GM04503 (cell line): ENCODE measurements at places on chromosomes 7 and 10.

- DNase-seq = no peak
These were observed 39.7 kb upstream of the MKRN1 start for GRCh38 chr7:140519007-140519399.

DNA sequence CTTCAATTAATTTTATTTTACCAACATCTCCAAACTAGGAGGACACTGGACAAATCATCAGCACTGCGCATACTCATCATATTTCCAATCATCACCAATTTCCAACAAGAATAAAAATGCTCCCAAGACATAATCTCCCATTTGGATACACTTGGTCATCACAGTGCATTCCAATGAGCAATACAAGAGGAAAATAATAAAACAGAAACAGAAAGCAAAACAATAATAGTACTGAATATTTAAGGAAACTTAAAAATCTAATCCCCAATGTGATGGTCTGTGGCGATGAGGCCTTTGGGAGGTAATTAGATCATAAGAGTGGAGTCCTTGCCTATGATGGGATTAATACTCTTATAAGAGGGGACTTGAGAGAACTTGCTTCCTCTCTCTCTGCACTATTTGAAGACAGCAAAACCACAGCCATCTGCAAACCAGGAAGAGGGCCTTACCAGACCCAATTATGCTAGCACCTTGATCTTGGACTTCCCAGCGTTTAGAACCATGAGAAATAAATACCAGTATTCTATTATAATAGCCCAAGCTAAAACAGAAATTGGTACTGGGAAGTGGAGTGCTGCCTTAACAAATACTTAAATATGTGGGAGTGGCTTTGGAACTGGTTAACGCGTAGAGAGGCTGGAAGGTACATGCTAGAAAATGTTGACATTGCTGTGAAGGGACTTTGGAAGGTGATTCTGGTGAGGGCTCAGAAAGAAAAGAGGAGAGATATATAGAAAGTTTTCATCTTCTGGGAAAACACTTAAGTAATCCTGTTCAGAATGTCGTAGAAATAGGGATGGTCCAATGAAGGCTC is 91.5 kb downstream of the JAZF1 start:
- DNase-seq = no peak

DNA sequence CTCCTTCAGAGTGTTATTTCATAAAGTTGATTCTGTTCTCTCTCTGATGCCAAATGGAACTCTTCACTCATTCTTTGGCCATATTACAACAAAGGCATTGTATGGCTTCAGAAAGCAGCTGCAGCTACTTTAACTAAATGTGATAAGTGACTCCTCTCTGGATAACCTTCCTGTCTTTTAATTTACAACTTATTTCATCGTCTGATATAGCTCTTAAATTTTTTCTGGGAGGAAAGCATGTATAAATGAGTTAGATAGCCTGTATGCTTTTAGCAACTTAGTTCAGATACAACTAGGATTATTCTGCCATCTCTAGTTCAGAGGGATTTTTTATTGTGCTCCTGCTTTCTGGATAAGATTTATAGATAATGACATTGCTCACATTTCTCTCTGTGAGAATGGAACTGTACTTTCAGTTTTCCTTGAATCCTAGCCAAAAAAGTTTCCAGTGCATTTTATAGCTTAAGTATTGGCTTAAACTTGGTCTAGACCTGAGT is 57.5 kb downstream of the KLHDC10 start:
- DNase-seq = no peak

DNA sequence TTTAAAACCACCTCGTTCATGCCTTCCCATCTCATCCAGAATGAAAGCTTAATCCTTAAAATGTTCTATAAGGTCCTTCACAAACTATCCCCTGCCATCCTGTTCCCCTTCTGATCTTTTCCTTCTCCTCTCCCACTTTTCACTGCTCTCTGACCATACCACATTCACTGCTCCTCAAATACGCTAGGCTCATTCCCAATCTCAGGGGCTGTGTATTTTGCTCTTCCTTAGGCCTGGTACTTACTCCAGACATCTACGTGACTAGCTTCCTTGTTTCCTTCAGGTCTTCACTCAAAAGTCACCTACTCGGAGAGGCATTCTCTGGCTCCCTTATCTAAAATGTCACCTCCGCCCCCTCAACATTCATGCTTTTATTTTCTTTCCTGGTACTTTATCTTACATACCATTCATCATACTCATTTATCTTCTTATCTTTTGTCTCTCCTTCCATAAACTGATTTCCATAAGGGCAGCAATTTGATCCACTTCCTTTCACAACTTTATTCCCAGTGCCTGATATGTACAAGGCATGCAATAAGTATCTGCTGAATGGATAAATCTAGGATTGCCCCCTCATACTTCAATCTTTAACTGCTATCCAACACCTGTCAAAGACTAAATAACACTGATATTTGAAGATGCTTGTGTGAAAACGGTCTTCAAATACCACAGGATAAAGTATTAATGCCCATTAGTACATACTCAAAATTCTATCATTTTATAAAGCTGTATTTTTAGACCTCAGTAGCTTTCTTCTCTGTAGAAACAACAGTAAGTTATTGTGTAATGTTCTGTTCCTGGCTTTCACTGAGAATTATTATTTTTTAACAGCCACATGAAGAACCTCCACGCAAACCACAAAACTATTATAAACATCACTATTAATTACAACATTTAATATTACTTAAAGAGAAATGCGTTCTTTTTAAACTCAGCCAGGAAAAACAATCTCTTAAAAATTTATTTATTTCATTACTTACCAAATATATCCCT is 27.0 kb downstream of the JMJD1C start:
- no peak for DNase-seq

- no peak for DNase-seq
These were observed 276.4 kb upstream of the SP8 start for GRCh38 chr7:21063106-21063505.

DNA sequence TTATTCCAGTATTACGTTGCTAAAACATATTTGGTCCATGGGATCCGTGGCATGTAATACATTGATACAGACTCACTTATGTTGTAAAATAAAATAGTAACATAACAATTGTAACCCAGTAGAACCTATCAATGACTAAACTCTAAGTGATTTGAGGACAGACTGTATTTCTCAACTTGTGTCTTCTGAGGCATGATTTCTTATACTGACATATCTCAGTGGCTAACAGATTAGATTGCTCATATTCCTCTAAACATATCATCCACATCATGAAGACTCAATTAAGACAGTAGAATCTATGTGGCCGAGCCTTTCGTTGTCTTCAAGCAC is 72.3 kb downstream of the CREB5 start:
- peak; percentile 14 for DNase-seq

DNA sequence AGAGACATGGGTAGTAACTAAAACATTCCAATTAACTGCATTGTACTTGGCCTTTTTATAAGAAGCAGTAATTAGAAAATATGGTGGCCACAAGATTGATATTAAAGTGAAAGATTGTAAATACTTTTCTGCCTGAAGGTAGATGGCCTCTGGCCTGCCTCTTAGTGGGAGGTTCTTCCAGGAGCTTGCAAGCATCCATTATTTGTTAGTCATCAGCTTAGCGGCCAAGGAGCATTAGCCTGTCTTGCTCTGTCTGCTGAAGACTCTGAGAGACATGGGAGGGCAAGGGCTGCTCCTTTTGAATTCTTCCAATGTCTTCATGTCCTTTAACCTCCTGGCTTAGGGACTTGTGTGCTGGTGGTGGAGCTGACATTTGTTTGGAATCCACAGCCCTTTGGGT is 80.4 kb downstream of the TCF7L2 start:
- no peak for DNase-seq

DNA sequence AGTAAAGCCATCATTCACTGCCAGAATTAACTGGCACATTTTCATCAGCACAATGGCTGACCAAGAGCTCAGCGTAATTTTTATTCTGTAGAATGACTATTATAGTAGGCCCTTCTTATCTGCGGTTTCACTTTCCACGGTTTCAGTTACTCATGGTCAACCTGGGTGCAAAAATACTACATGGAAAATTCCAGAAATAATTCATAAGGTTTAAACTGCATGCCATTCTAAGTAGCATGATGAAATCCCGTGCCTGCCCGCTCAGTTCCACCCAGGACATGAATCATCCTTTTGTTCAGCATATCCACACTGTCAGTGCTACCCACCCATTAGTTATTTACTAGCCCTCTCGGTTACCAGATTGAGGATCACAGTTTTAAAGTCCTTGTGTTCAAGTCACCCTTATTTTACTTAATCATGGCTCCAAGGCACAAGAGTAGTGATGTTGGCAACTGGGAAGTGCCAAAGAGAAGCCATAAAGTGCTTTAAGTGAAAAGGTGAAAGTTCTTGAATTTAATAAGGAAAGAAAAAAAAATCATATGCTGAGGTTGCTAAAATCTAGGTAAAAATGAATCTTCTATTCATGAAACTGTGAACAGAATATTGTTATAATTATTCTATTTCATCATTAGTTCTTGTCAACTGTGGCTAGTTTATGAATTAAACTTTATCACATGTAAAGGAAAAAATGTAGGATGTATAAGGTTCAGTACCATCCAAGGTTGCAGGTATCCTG is 204.9 kb downstream of the DOCK4 start:
- DNase-seq = peak; percentile 33

DNA sequence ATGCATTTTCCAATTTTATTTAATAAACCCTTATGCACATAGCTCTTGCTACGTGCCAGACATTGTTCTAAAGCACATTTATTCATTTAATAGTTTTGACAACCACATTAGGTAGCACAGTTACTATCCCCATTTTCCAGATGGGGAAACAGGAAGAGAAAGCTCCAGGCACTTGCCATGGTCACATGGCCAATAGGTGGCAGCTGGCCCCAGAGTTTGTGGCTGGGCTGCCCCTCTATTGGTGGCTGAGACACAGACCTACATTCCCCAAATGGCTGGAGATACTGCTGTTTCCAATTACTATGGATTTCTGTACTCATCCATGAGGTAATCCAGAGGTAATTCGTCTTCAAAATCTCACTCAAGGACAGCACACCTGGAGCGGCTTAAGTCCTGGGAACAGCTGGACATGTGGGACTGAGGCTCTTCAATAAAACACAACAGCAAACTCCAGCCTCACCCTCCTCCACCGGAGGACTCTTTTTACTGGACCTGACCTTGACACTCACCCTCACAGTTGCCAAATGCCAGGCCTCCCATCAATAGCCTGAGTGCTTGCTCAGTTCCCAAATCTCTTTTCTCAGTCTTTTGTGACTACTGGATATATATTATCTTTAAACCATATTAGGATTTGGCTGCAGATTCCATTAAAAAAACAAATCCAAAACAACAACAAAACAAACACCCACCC is 106.1 kb downstream of the CLEC2L start:
- DNase-seq = no peak

- DNase-seq = no peak
These were observed 90.6 kb downstream of the PIP4K2A start for GRCh38 chr10:22623633-22624253.

GRCh38 chr10:43355749-43356371 is 15.6 kb upstream of the FXYD4 start:
- no peak for DNase-seq

- no peak for DNase-seq
These were observed 366.4 kb upstream of the POM121L12 start for GRCh38 chr7:52669031-52669430.

- no peak for DNase-seq
These were observed 228.0 kb upstream of the MAGI2 start for GRCh38 chr7:79681454-79681853.

- DNase-seq = no peak
These were observed 88.2 kb upstream of the GPR26 start for GRCh38 chr10:123577921-123578461.

- DNase-seq = no peak
These were observed 480.9 kb downstream of the PHTF2 start for GRCh38 chr7:78279457-78279856.

DNA sequence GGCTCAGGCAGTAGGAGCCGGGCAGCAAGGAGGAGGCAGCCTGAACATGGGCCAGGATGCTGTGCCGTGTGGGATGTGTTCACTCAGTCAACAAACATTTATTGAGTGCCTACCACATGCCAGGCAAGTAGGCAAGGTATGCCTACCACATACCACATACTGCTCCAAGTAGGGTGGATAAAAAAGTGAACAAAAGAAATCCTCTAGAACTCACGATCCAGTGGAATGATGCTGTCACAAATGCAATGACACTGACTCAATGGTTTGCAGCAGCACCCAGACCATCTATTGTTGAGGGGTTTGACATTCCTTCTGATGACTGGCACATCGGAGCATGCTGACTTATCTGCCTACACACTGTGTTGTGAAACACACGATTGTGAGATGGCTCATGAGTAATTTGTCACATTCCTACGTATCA is 413.5 kb downstream of the NRG3 start:
- no peak for DNase-seq

GRCh38 chr10:50522908-50523307 is 100.8 kb downstream of the SGMS1 start:
- no peak for DNase-seq

- DNase-seq = no peak
These were observed 121.9 kb downstream of the NRG3 start for GRCh38 chr10:81996927-81997326.

DNA sequence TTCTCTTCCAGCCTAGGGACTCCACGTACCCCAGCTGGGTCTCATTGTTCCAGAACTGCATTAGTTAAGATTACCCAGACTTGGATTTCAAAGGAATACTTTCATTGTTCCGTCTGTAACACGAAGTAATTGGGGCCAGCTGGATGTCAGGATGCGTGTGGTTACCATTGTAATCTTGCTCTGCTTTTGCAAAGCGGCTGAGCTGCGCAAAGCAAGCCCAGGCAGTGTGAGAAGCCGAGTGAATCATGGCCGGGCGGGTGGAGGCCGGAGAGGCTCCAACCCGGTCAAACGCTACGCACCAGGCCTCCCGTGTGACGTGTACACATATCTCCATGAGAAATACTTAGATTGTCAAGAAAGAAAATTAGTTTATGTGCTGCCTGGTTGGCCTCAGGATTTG is 21.0 kb downstream of the LRRC17 start:
- peak; percentile 79 for DNase-seq
